ENCODE measurements at places on chromosomes 5 and 9. TPM values are rescaled to one million over a fixed set of nuclear protein-coding genes. Genes with fewer than 3 reads are reported as not detected.

- no peak for DNase-seq
Observed at GRCh38 chr5:119682372-119682771, 53.0 kb downstream of the FAM170A start.

Gene STC2
- 4.8 TPM for total RNA-seq

GRCh38 chr5:172899436-172899835 lies 59.8 kb upstream of the RPL26L1 start:
- no peak for DNase-seq

Gene MAMDC2
- 0.44 TPM for total RNA-seq

DNA sequence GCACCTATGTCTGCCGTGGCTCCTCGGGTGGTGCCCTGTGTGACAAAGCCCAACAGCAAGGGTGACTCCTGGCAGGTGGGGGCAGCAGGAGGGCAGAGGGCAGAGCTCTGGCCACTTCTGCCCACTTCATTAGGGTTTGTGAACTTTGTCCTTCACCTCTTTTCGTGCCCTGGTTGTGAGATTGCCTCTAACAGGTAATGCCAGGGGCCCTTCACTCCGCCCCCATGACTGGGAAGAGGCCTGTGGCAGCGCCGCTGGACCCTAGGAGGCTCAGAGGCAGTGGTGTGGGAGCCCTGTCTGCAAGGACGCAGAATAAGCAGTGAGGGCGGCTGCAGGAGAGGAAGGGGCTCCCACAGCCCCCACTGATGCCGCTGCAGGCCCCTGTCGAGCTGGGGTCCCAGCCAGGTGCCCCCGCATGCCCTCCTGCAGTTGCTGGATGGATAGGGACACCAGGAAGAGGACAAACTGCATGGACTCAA lies 108.7 kb upstream of the LMX1B start:
- no peak for DNase-seq

- DNase-seq: peak; percentile 79
Observed at GRCh38 chr5:139659695-139660101, 11.5 kb downstream of the CXXC5 start.

GRCh38 chr5:103562453-103563157 lies at the start of gene NUDT12:
Gene NUDT12, minus strand, starts transcription at chr5:103562789. Its CDS starts 2,541 bp downstream, at chr5:103560248.
- DNase-seq: peak; percentile 95

GRCh38 chr9:89740722-89741121 lies 135.9 kb downstream of the GADD45G start:
- DNase-seq: no peak

DNA sequence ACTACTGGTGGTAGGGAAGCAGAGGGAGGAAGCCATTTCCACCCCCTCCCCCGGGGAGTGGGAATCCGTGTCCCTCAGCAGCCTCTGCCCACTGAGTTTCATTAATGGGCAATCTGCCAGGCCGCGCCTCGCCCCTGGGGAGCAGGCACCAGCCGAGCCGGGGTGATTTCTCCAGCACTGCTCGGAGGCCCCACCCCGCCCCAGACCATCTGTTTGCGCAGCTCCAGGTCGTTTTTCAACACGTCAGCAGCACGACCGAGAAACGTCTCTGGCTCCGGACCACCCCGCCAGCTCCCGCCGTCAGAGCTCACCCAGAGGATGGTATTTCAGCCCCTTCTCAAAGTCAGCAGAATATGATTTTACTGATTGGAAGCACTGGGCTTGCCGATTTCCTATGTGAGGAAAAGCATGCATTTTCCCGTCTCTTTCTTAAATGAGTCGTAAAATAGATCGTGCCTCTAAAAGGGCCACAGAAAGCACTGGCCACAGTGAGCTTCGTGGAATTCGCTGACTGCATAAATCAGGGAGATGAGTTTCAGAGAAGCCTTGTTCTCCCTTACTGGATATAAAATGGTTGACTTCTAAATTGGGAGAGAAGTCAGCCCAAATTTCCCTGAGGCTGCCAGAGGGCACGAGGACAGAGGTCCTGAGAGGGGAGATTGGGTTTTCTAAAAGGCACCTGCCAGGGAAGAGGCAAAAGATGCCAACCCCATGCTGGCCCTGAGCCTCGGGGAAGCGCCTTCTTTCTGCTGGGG lies 47.0 kb downstream of the OLFM1 start:
- no peak for DNase-seq

Gene ADGRD2
- 0.16 TPM for total RNA-seq

GRCh38 chr5:37198842-37199241 lies 50.3 kb downstream of the CPLANE1 start:
- DNase-seq: no peak

Gene CCL27
- not detected for total RNA-seq

Gene LECT2
- total RNA-seq: not detected

Gene PCDHGA7
- 1.1 TPM for total RNA-seq

DNA sequence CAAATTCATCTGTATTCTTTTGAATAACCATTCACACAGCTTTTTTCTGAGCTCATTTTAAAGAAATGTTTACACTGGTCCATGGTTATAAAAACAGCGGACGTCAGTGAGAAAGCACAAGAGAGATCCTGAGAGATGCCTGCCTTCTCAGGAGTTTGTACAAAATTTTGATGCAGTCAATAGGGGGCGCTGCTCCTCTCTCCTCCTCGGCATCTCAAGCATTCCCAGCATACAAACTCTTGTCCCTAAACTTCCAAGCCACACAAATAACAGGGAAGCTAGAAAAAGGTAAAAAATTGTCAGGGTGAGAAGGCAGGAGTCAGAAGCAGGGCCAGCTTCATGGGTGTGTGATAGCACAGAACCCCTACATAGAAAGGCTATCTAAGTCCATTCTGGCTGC lies 11.2 kb upstream of the CCDC152 start:
- DNase-seq: peak; percentile 89

DNA sequence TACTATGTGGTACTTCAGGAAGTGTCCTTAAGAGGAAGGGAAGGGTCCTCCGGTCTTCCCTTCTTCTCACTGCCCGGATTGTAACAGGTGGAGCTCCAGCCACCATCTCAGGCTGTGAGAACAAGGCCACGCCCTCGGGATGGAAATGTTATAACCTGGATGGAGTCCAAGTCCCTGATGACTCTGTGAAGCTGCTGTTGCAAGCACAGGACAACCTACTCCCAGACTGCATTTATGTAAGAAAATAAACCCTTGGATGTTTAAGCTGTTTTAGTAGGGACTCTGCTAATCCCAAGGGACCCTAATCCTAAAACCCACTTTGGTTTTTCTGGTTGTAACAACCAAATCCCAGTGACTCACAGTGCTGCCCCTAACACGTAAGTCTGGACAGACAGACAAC lies 221.6 kb downstream of the ACTL7B start:
- no peak for DNase-seq

Gene LCNL1
- total RNA-seq: 2.4 TPM

Measured in endodermal cell (in vitro differentiated cells).